ENCODE measurements at places on chromosomes 2 and 18.

DNA sequence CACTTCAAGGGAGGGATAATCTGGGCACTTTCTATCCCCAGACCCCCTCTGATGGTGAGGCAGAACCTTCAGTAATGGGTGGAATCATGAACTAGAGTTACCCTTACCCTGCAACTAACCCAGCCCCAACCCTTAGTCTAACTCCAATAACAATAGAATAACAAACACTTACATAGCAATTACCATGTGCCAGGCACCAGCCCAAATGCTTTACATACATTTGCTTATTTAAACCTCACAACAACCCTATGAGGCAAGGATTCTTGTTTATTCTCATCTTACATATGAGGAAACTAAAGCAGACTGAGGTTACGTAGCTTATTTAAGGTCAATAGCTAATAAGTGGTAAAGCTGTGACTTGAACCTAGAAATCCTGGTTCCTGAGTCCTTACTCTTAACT is 132.8 kb downstream of the CYP26B1 start:
- DNase-seq, result no peak

DNA sequence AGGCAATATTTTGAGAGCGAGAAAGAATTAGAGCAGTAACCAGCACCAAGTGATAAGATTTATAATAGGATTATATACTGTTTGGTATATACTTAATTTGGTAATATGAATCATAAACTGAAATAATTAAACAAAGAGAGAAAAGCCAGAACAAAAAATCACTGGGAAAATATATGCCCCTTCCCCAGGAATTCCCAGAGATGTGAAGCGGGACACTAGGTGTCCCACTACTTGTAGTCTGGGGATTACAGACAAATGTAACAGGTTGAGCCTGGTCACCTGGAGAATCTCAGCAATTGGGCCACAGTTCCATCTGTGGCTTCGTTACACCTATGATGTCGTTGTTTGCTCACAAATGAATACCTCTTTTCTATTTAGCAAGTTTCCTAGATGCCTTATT is 256.1 kb upstream of the CHAC2 start:
- no peak for DNase-seq

GRCh38 chr2:101796825-101797600 is 99.5 kb downstream of the MAP4K4 start:
- DNase-seq, result no peak

DNA sequence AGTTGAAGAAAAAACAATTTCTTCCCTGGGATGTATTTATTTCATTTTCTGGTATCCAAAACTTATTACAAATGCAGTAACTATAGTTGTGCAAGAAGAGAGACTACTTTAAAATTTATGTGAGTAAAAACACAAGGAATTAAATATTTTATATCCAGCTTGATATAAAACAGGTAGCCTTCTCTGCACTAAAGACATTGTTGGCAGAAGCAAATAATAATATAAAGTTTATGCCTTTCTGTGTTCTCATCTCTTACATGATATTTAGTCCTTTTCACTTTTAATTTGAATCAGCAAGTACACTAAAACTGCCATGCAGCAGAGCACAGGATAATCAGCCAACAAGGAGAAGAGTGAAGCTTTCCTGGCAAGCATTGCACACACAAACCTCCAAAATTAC is 352.7 kb downstream of the ARL6IP6 start:
- DNase-seq, result no peak

- no peak for DNase-seq
Observed at GRCh38 chr2:211014376-211014775, 458.0 kb downstream of the CPS1 start.

DNA sequence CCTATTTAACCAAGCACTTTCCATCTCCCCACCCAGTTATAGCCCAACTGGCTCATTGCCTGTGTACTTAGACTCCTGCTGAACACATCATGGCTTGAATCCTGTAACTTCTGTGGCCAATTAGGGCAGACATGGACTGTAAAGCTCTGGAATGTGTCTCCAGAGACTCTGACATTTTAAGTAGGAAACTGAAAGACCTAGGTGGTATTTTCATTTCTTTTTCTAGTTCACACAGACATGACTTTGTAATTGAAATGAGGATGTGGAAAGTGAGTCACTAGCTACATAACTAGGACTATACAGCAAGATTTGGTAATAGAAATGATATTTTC is 12.2 kb downstream of the DOK1 start:
- DNase-seq, result peak; percentile 52

- DNase-seq, result no peak
Observed at GRCh38 chr2:10211844-10212422, 89.4 kb downstream of the RRM2 start.

DNA sequence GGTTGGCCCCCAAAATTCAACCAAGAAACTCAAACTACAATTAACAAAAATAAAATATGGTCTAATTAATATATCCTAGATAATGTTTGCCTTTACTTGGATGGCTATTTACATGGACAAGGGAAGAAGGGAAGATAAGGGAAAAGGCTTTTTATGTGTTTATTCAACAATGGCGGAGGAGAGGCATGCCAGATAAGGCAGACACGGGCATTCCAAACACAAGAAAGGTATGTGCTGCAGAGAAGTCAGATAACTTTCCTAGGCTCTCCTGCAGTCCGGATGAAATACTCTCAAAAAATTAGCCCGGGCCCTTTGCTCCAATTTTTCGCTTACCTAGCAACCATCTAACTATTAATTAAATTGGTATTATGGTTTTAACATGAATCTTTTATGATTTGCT is 5.1 kb upstream of the TTR start:
- DNase-seq, result no peak

DNA sequence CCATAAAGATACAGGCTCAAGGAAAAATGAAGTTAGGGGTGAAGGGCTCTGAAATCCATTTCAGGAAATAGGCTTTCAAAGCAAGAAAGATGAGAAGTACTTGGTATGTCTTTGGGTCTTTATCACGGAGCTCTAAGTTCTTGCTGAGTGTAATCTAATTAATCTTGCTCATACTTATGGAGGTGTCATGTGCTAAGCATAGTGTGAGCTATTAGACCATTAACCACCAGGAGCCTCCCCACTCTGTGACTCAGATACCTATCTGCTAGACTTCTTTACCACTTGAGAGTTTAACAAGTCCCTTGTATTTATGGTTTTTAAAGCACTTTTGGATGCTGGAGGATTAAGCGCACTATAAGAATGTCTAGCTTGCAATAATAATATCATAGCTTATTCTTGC is 678.7 kb downstream of the EPHA4 start:
- peak; percentile 55 for DNase-seq

DNA sequence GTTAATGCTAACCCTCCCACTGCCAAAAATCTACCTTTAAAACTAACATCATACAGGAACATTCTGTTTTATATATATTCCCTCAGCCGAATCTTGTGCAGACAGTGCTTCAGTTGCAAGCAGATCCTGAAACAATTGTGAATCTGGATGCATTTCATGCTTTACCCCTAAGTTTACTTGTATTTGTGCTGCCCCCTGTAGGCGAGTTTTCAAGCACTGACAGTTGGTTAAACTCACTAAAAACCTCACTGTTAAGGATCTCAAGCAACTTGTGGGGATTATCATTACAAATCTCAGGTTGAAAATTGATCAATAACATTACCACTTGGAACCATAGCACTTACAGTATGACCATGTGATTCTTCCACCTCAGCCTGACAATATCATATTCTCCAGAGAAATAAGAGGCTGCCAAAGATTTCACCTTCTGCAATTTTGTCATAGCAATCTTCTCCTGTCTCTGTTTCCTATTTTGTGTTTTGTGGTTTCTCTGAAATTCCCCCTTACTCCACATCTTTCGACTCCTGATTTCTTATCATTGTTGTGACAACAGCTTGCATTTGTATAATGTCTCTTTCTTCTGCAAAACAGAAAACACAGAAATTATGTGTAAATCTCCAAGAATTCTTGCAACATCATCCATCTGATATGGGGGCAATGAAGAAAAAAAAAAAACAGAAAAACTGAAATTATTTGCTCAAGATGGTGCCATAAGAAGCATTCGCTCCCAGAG is 354.6 kb upstream of the SETBP1 start:
- DNase-seq, result no peak

DNA sequence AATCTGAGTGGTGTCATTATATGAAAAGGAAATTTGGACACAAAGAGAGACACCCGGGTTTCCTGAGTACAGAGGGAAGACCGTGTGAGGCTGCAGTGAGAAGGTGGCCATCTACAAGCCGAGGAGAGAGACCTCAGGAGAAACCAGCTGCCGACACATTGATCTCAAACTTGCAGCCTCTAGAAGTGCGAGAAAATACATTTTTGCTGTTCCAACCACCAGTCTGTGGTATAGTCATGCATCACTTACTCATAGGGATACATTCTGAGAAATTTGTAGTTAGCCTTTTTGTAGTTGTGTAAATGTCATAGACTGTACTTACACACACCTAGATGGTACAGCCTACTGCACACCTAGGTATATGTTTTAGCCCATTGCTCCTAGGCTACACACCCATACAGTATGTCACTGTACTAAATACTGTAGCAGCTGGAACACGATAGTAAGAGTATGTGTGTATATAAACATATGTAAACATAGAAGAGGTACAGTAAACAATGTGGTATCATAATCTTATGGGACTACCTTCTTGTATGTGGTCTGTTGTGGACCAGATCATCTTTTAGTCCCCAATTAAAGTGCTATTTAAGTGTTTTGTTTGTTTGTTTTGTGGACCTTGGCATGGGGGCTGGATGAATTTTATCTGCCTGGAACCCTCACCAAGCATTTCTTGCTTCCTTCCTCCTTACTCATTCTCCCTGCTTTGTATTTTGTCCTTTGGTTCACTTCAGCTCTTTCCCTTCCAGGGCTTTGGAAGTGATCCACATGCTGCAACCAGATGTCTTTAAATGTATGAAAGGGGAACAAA is 38.3 kb upstream of the SESTD1 start:
- no peak for DNase-seq

GRCh38 chr2:23513245-23513871 is 128.4 kb downstream of the KLHL29 start:
- DNase-seq, result no peak

- DNase-seq, result no peak
Observed at GRCh38 chr2:118632921-118633320, 214.5 kb downstream of the EN1 start.

- DNase-seq, result no peak
Observed at GRCh38 chr18:417495-417894, 83.0 kb downstream of the COLEC12 start.

- no peak for DNase-seq
Observed at GRCh38 chr2:105338020-105338385, 663 bp downstream of the C2orf49 start.

Measured in kidney epithelial cell (primary cell).